ENCODE measurements at places on chromosomes 7 and 10.

- DNase-seq, result no peak
Observed at GRCh38 chr7:87596696-87597095, 4.0 kb downstream of the ABCB1 start.

- no peak for DNase-seq
Observed at GRCh38 chr7:24438232-24438631, 135.0 kb upstream of the PALS2 start.

DNA sequence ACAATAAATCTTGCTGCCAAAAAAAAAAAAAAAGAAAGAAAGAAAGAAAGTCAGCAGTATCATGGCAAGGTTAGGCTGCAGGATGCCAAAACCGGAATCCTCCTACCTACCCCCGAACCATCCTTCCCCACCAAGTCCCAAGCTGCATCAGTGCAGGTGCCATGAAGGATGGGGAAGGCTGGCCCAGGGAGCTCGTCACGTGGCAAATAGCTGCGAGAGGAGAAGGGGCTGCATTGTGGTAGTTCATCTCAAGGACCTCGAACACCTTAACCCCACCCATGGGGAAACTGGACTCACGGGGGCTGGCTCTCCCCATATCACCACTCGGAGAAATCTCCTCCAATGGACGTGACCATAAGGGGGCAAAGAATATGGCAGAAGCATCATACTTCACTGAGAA, 86.2 kb downstream of the TACC2 start:
- no peak for DNase-seq

DNA sequence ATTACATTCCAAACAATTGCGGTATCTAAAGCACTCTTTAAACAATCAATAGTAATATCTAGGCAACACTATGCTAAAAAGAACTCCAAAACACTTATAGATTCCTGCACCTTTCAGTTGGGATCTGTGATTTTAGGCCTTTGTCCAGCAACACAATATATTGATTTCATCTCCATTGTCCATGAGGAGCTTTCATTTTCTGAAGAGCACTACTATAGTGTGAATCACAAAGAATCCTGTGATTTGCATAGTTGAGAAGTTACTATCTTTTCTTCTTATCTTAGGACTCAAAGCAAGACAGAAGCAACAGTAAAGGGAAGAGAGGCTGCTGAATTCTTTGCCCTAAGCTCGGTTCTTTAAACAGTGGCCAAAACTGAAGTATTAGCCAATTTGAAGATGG, 846.8 kb downstream of the IPMK start:
- no peak for DNase-seq

DNA sequence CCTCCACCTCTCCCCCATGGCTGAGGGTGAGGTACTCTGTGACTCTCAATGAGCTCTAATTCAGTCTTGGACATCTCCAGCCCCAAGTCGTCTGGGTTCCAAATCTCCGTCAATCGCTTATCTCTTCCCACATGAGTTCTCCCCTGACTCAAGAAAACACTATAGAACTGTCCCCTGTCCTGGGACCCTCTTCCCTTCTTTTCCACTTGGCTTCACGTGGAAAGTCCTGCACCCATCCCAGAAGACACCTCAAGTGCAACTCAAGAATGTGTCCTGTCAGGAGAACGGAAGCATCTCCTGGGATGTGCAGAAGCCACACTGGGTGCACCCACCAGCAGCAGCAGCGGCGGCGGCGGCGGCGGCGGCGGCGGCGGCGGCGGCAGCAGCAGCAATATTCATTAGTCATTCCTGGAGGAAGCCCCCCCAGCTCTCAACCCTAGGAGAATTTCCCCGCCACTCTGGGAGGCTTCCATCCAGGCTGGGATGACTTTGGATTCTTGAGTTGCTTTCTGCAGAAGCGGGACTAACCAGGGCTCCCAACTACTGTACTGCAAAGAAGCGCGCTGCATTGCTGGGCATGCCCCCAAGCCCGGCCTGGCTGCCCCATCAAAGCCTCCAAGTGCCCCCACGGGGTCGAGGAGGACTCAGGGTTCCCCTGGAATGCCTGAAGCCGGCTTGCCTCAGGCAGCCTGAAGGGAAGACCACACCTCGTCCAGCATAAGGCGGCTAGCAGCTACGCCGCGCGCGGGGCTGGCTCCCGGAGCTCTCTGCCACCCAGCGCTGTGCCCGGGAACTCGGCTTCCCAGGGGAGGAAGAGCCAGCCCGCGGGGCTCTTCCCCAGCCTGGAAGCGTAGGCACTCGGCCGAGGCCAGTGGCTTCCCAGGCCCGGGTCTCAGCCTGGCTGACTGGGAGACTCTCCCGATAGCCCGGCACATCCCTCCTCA, 1.0 kb downstream of the CRTAC1 start:
- DNase-seq, result no peak

DNA sequence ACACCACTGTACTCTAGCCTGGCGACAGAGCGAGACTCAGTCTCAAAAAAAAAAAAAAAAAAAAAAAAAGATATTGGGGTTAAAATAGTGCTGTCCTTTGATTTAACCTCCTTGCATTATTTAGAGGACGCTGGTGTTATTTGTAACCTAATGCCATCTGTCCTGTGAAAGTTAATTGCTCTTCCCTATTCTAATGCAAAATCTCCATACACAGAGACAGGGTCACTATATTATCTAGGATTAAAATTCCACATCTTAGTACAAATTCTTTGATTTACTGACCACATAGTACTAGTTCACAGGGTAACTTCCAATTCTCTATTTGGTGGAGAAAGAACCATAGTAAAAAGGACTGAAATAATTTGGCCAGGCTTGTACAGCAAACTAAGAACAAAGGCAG, 184.2 kb upstream of the STEAP4 start:
- no peak for DNase-seq

- no peak for DNase-seq
Observed at GRCh38 chr10:96700374-96701099, 19.8 kb downstream of the PIK3AP1 start.

GRCh38 chr7:157466867-157467261, 130.1 kb downstream of the DNAJB6 start:
- no peak for DNase-seq

DNA sequence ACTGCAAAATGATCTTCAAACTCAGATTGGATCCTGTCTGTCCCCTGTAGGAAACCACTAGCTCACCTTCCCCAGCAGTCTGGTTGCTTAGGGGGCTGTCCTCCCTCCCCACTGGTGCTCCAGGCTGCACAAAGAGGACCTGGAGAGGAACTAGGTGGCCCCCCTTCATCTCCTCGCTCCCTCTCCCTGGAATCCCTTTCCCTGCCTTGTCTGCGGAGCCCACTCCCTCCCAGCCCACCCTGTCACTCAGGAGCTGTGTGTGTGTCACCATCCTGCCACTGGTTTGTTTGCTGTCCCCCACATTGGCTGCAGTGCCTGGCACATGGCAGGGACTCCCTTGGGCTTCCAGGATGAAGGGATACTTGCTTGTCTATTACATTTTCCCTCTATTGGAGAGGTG, 35.5 kb upstream of the ZMIZ2 start:
- DNase-seq, result no peak

Measured in activated CD8-positive, alpha-beta memory T cell treated with anti-CD3 and anti-CD28 coated beads for 24 hours (primary cell).